ENCODE measurements at places on chromosomes 16 and 17.

DNA sequence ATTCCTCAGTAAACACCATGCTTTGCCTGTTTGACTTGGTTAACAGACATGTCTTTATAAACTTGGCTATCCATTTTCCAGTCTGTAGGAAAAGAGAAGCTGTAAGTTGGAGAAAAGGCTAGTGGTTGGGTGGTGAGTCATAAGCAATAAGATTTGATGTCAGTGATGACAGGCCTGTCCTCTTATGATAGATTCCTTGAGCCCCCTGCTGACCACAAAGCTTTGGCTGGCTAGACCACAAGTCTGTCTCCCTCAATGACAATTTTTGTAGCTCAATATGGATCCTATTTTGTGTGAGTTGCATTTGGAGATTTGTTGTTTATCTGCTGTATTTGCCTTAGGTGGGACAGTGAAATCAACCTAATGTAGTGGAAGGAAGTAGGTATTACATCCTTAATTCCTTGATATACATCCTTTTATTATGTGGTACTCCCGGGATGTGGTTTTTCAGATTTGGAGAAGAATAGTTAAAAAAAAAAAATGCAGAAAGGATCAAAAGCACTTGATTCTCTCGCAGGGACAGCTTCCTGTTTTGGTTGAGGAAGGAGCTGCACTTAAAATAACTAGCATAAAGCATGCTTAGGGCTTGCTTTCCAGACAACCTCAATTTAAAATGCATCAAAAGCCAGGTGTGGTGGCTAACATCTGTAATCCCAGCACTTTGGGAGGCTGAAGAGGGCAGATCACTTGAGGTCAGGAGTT is 67.4 kb downstream of the SIAH1 start:
- no peak for DNase-seq

DNA sequence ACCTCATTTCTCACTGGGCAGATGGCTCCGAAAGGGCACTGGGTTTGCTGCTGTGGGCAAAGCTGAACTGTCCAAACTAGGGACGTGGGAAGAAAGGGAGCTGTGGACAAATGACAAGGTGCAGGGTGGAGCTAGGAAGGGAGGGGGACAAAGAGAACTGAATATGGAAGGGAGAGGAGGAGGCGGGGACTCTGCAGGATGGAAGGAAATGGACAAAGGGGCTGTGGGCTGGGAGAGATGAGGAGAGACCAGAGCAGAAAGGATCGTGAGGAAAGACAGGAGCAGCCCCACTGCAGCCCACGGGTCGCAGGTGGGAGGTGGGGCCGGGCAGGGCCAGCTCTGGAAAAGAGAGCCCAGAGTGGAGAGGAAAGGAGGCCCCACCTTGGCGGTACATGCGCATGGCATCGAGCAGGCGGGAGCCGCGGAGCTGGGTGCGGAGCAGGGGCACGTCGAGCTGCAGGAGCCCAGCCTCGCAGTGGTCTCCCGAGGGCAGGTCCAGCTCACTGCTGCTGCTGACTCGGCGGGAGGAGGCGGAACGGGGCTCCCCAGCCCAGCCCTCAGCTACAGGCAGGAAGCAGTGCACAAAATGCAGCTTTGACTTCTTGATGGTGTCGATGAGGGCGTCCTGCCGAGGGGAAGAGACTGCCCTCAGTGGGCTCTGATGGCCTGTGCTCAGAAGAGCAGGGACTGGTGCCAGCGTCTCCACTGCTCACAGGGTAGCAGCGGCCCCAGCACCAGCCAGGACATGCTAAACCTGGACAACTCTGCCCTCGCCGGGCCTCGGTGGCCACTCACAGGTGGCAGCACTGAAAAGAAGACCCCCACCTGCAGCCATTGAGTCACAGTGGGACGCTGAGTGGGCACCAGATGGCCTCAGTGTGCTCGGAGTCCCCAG is 66.8 kb downstream of the PIPOX start:
- DNase-seq, result no peak

DNA sequence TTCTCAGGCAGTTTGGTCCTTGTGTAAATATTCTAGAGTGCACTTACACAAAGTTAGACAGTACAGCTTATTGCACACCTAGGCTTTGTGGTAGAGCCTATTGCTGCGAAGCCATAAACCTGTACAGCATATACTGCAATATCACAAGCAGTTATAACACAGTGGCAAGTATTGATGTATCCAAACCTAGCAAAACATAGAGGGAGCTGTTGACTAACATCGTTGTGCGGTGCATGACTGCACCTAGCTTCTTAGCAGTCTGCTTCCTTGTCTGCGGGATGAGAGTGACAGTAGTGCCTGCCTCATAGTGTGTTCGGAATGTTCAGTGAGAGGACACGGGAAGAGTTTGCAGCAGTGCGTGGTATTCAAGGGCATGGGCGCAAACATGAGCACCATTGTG is 78.9 kb downstream of the MPRIP start:
- no peak for DNase-seq

GRCh38 chr17:68205808-68206720 is 41.8 kb upstream of the AMZ2 start:
- no peak for DNase-seq

GRCh38 chr17:31467502-31468256 is 76.2 kb downstream of the RAB11FIP4 start:
- no peak for DNase-seq

DNA sequence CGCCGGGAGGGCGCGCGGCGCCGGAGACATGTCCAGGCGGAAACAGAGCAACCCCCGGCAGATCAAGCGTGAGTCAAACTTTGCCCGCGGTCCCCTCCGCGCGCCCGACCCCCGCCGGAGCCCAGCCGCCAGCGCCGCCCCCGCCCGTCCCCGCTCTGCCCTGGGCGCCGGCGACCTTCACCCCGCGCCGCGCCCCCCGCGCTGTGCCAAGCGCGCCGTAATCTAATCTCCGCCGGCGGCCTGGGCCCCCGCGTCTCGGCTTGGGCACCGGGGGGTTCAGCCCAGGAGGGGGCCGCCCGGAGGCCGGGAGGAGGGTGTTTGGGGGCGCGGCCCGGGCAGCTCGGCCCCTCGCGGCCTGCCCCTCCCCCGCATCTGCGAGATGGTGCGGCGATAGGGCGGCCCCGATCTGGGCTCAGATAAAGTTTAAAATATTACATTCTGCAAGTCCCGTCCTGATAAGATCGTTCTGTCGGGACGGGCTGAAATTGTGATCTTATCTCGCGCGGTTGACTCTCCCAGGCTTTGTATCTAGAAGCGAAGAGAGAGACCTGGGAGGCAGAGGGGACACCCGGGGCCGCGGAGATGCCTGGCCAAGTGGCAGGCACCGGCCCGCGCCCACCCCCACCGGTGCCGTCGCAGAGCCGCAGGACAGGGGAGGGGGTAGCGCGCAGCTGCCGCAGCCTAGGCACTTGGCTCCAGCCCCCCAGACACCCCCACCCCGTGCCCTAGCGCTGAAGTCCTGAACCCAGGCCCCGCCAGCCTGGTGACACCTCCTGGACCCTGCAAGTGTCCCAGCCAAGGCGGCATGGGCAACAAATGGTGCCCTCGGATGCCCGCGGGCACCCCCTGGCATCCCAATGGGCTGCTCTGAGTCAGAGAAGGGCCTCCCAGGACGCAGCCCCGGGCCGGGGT is 787 bp downstream of the ZFPM1 start:
- no peak for DNase-seq

GRCh38 chr17:61834610-61835009 is 28.7 kb downstream of the BRIP1 start:
- no peak for DNase-seq

DNA sequence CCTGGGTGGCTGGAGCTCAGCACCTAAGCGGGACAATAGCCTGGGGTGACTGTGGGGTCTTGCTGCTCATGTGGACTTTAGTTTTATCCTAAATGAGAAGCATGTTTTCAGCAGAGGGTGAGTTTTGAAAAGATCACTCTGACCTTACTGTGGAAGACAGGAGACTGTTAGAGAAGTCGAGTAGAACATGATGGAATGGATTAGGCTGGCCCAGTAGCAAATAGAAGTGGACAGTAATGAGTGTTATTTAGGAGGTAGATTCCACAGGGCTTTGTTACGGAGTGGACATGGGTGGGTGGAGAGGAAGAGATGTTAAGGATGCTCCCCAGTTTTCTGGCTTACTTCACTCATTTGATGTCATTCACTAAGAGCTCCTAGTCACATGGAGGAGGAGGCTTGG is 73.3 kb upstream of the TBX2 start:
- DNase-seq, result no peak

GRCh38 chr17:18953231-18953728 is 1.3 kb downstream of the SLC5A10 start:
- DNase-seq, result no peak

GRCh38 chr16:54034684-54035083 is 251.9 kb downstream of the IRX3 start:
- no peak for DNase-seq

GRCh38 chr17:10518271-10519037 is at the start of gene MYH1:
Gene MYH1 (minus strand): TSS chr17:10518542. CDS start chr17:10516642, 1,900 bp downstream.
- DNase-seq, result no peak

DNA sequence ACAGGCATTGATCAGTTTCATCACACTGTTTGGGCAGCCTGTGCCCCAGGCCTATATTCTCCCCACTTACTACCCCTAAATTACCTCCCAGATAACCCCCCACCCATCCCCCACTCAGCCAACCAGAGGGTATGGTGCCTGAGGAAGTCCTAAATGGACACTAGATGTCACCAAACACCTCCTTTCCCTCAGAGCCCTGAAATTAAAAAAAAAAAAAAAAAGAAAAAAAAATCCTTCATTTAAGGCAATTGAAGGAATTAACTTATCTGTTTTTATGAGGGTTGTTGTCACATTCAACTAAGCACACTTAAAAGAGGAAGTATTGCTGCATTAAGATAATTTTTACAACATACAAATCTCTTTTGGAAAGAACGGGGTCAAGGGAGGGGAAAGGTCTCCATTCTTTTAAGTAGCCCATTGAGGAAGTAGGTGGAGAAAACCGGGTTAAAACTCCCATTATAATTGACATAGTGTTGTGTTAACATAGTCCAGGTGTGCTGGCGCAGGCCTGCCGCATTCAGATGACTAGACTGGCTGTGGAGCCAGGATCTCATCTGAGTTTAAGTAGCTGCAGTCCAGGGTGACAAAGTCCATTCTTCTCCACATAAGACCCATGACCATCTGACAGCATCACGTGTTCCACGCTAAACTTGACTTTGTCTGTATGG is 46.3 kb downstream of the SNX11 start:
- no peak for DNase-seq
